ENCODE measurements at places on chromosomes 7 and 10. TPM values are rescaled to one million over a fixed set of nuclear protein-coding genes. Genes with fewer than 3 reads are reported as not detected.
A peak's percentile ranks its signal among the peaks of the same experiment; 100 is the strongest.

DNA sequence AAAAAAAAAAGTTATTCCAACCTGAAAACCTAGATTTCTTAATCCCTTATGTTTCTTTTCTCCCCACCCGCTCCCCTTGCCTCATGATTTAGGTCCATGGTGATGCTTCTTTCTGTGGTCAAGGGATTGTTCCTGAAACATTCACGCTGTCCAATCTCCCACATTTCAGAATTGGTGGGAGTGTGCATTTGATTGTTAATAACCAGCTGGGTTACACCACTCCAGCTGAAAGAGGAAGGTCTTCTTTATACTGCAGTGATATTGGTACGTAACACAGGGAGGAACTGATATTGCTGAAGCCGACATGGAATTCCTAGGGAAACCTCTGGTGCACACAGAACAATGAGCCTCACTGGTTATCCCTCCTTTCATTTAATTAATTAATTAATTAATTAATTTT is 22.7 kb downstream of the DHTKD1 start:
- no peak overlapping the region for H3K4me3 ChIP-seq
- H3K27me3 ChIP-seq: no peaks in the 10 kb centered on the region
- H3K27ac ChIP-seq: no peak overlapping the region
- H3K36me3 ChIP-seq: peaks cover 46% of the 10 kb centered on the region
- no peaks in the 10 kb centered on the region for H3K4me1 ChIP-seq

Gene PCDH15
- not detected for total RNA-seq

Gene LAMB1
- total RNA-seq: not detected

Gene PILRA
- total RNA-seq: 8.1 TPM

GRCh38 chr10:119667562-119668328 is 16.6 kb downstream of the BAG3 start:
- no peaks in the 10 kb centered on the region for H3K27me3 ChIP-seq
- peaks cover 19% of the 10 kb centered on the region for H3K4me1 ChIP-seq
- H3K4me3 ChIP-seq: no peak overlapping the region
- no peak overlapping the region for H3K27ac ChIP-seq
- H3K36me3 ChIP-seq: peaks cover 14% of the 10 kb centered on the region

- peaks cover 4% of the 10 kb centered on the region for H3K27me3 ChIP-seq
- H3K36me3 ChIP-seq: peaks cover 6% of the 10 kb centered on the region
- peak; percentile 22 for DNase-seq
- no peak overlapping the region for H3K27ac ChIP-seq
- H3K4me1 ChIP-seq: peaks cover 8% of the 10 kb centered on the region
These were observed 558.3 kb upstream of the FOXK1 start for GRCh38 chr7:4123823-4124222.

- H3K36me3 ChIP-seq: no peaks in the 10 kb centered on the region
- peak; percentile 57 for DNase-seq
- H3K27me3 ChIP-seq: peaks cover 17% of the 10 kb centered on the region
These were observed 16.4 kb upstream of the ABCA13 start for GRCh38 chr7:48154792-48155413.

Gene CYP26C1
- total RNA-seq: 0.10 TPM

Gene SFRP5
- total RNA-seq: 0.24 TPM

Measured in activated CD8-positive, alpha-beta T cell treated with anti-CD3 and anti-CD28 coated beads, Interleukin-2, amount 10 ng/mL, durations not matched to agents 7 days and 5 days (primary cell).